ENCODE measurements at places on chromosomes 6 and 20.

DNA sequence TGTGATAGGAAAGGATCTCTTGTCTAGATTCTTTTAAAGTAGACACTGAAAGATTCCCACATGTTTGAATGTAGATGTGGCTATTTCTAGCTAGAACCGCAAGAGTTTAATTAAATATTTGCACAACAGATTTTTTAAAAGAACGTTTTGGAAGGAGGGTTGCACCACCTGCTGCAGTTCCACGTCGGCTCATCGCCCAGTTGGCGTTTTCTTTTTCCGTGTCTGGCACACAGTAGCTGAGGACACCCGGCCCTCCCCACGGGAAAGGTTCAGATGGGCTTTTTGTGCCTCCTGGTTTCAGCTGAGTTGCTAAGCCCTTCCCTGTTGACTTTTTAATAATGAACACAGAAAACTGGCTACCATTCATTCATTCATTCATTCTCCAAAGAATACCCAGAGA, 41.8 kb upstream of the DOK5 start:
- no peak for DNase-seq

GRCh38 chr6:53499094-53499493, 45.8 kb downstream of the GCLC start:
- no peak for DNase-seq

DNA sequence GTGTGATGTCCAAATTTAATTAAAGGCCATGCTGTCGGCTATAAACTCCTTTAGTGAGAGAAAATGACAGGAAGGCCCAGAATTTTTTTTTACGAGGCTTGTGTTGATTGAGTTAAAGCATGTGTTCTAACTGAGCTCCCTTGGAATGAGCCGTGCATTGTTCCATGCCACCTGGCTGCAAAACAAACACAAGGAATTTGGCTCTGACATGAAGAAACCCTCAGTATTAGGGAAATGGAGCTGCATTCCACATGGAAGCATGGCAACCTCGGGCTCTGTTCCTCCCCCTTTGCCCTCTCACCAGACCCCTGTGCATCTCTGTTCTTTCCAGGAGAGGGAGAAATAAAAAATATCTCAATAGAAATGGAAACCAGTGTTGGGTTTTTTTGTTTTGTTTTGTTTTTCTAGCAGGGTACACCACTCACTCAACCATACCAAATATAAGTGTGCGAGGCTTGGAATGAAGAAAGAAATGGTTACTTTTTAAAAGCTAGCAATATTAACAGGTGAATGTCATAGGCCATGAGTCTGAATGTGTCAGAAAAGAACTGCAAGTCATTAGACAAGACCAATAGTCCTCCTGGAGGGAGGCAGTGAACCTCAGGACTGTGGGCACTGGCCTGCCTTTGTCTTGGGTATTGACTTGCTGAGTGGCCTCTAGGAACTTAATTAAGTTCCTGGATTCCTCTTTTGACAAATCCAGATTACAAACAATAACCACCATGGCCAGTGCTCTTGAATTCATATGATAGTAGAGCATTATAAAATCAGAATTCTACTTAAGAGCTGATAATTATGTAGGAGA, 935.1 kb downstream of the KIF16B start:
- DNase-seq, result no peak

- peak; percentile 89 for DNase-seq
Observed at GRCh38 chr6:142871910-142872331, 73.1 kb downstream of the HIVEP2 start.

GRCh38 chr20:48898210-48898609, 23.3 kb upstream of the ARFGEF2 start:
- no peak for DNase-seq

DNA sequence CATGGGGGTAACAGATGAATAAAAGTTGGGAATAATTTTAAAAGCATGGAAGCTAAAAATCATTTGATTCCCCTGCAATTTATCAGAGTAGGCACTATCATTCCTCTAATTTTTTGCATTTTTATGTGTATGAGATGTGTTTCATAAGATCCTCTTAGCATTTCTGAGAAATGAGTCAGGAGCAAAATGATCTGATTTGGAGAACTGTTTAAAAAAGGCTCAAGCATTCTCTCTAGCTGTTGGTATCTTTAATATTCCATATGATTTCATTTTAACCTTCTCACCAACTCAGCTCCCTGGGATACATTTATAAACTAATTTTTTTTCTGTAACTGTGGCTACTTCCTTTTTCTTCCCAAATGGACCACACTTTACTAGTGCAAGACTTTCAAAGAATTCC, 60.9 kb downstream of the MCHR2 start:
- peak; percentile 58 for DNase-seq

DNA sequence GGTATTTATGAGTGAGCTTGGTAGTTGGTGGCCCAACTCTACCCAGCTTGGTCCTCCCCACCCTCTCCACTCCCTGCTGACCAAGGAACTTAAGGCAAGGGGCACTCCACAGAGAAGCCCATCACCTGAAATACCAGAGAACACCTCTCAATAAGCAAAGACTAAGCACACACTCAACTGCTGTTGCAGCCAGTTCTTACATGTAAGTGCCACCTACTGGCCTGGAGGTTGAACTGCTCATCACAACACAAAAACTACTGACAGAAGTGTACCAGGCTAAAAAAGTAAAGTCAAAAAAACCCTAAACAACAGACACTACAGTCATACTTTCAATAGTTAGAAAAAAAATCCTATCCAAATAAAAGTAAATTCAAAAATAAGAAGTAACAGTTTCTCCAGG, 146.2 kb downstream of the FAM83B start:
- no peak for DNase-seq

- peak; percentile 29 for DNase-seq
Observed at GRCh38 chr6:52718550-52718949, 44.7 kb downstream of the GSTA2 start.

- no peak for DNase-seq
Observed at GRCh38 chr6:45956663-45957062, 59.0 kb downstream of the CLIC5 start.

Measured in AG08395 (cell line).